OCI-LY7 (cell line): ENCODE measurements at places on chromosomes 1 and 21.

- no peak for DNase-seq
Measured at GRCh38 chr1:198123133-198123532, 33.7 kb upstream of the NEK7 start.

GRCh38 chr1:159663552-159663951 is 50.8 kb downstream of the CRP start:
- no peak for DNase-seq

GRCh38 chr1:54252371-54252936 is 52.5 kb downstream of the MRPL37 start:
- DNase-seq = no peak

DNA sequence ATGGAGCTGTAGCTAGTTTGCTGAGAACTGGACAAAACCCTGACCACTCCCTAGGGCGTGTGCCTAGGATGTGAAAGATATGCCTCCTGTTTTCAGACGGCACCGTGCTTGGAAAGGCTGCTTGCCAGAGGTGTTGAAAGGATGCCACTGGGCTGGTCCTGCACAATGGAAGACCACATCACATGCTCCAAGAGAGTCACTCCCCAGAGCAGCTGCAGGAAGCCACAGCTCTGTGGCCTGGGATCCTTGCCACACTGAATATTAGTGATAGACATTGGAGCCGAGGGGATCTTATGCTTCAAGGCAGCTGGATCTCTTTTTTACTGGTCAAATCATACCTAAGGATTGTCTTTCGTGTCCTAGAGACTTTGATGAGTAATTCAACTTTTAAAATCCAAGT is 6.6 kb upstream of the APP start:
- DNase-seq = no peak

- no peak for DNase-seq
Measured at GRCh38 chr1:239539051-239539450, 152.7 kb downstream of the CHRM3 start.
